ENCODE measurements at places on chromosomes 6 and 20.

- DNase-seq = no peak
Observed at GRCh38 chr6:143549221-143549948, 37.9 kb upstream of the FUCA2 start.

DNA sequence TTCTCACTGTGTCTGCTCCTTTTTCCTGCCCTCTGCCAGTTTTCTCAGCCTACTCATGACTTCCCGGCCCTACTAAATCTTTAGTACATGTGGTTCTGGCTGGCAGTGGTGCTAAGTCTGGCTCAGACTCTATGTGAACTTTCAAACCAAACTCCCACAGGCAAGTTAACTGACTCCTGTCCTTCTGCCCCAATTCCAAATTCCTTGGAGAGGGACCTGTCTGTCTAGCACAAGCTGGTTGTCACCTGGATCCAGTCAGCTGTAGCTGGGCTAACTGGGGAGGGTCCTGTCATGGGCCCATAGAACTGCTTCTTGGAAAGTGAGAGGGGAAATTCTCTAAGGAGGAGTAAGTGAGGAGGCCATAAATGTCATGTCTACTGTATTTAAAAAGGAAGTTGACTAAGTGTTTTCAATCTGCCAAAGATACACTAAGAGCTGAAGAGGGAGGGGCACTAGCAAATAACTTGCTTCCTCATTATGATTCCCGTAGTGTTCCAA lies 240.1 kb downstream of the KCNQ5 start:
- peak; percentile 2 for DNase-seq

GRCh38 chr6:66344796-66345195 lies 637.8 kb upstream of the EYS start:
- peak; percentile 71 for DNase-seq

DNA sequence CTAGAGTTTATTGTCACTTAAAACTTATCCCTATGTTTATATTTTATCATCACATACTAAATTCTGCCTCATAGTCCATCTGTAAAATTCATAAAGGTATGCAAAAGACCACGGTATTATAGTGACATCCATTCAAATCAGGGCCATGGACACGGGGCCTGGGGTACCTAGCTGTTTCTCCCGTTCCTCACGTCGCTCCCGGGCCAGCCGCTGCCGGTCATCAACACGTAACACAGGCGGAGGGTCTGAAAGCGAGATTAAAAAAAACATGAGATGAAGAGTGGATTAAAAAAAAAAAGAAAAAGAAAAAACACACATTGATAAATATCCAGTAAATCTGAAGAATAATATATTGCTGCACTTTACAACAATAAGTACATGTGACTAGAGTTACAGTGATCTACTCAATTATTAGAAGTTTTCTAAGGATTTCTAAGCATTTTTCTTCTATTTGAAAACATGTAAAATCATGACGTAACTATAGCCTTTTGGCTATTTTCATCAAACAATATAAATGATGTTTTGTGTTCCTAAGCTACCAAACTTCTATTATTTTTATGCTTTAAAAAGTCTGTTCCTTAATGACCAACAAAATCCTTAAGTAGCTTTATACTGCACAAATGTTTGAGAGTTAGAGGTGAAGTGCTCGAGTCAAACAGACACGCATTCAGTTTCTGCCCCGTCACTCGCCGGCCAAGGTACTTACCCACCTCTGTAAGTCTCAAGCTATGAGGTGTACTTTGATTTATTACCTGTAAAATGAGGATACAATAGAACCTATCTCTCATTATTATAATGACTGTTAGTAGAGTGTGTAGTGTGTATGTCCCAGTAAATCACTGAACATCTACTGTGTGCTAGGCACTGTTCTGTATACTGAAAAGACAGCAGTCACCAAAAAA lies 122.1 kb upstream of the BCLAF1 start:
- DNase-seq = no peak

GRCh38 chr6:125057392-125058246 lies 95.4 kb downstream of the RNF217 start:
- peak; percentile 9 for DNase-seq

GRCh38 chr6:170371588-170371987 lies 65.0 kb downstream of the FAM120B start:
- DNase-seq = no peak

GRCh38 chr20:37243937-37244571 lies 17.6 kb downstream of the GHRH start:
- no peak for DNase-seq

DNA sequence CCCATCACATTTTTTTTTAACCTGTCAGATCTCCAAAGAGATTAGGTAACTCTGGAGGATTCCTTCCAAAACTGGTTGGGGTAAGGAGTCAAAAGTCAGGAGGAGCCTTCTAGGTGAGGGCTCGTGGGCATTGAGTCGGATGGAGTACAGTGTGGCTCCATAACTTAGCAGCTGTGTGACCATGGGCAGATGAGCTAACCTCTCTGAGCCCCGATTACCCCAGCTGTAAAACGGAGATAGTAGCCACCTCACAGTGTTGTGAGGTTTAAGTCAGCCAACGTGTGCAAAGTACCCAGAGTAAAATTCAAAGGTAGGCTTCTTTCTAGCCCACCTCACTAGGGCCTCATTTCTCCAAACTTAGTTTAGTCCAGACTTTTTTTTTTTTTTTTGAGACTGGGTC lies 151.5 kb downstream of the CD24 start:
- DNase-seq = no peak

GRCh38 chr6:7587631-7588100 lies 2.3 kb upstream of the SNRNP48 start:
- no peak for DNase-seq

- DNase-seq = no peak
Observed at GRCh38 chr6:36064770-36065396, 37.3 kb downstream of the MAPK14 start.

DNA sequence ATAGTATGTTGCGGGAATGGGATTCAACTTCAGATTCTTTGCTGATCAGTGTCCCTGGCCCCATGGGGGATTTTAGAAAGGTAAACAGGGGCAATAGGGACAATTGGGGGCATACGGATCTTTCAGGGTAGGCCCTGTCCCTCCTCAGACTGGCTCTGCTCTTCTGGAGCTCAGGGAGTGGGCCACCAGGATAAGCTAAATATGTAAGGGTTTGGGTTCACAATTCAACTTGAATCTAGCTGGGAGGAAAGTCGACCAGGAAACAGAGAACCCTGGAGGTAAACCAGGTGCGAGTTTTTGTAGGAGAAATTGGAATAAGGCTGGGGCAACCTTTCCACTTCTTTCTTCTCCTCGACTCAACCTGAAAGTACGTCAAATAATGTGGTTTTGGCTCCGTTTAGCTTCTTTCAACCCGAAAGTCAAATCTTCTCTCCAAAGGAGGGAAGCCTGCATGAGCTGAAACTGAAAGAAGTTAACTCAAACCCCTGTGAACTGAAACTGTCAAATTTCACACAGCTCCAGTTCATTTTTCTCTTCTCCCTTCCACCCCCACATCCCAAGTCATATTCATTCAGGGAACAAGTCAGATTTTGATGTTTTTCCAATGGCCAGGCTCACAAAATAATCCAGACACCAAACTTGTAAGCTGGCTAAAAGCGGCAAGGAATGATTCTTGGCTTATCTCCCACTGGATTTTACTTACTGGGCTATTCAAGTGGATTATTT lies 278.2 kb downstream of the CLIC5 start:
- DNase-seq = no peak

GRCh38 chr6:43146261-43146660 lies 24.8 kb upstream of the SRF start:
- no peak for DNase-seq

DNA sequence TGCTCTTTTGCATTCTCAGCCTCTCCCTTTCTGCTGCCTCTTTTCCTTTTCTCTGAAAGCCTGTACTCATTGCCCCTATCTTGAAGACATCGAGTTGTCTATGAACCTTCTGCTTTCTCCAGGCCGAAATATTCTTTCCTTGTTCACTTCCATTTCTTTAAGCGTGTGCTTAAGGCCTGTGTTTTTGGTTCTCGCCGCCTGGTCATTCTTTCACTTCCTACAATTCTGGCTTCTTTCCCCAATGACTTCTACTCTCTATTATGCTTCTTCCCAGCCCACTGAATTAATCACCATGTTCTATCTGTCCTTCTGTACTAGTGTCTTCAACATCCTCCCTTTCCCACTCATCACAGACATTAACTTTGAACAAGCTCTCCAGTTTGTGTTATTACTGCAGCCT lies 69.6 kb downstream of the C6orf52 start:
- no peak for DNase-seq

- no peak for DNase-seq
Observed at GRCh38 chr20:33673410-33674293, 576 bp downstream of the NECAB3 start.

DNA sequence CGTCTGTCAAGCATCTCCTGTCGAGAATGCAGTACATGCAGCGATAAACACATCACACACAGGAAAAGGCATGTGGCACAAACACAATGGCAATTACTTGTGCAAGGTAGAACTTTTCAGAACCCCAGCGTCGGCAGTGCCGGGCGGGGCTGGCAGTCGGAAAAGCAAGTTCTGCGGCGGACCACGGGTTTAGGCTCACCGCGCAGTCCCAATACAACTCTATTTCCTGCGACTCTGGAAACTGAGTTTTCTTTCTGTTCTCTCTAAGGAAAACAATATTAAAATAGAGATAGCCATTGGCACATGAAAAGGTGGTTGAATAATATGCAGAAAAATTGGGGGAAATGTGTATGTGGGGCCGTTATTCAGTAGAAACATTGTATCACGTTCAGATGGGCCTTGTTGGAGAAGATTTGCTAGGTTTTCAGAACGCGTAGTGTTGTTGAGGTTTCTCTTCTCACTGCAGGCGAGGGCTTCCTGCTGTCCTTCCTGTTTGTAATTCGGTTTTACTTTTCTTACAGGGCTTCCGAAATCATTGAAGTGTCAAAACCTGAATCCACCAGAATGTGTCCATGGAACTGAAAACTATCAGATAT lies 369.5 kb downstream of the THBS2 start:
- DNase-seq = no peak

- DNase-seq = no peak
Observed at GRCh38 chr6:77633993-77634715, 18.7 kb upstream of the MEI4 start.

DNA sequence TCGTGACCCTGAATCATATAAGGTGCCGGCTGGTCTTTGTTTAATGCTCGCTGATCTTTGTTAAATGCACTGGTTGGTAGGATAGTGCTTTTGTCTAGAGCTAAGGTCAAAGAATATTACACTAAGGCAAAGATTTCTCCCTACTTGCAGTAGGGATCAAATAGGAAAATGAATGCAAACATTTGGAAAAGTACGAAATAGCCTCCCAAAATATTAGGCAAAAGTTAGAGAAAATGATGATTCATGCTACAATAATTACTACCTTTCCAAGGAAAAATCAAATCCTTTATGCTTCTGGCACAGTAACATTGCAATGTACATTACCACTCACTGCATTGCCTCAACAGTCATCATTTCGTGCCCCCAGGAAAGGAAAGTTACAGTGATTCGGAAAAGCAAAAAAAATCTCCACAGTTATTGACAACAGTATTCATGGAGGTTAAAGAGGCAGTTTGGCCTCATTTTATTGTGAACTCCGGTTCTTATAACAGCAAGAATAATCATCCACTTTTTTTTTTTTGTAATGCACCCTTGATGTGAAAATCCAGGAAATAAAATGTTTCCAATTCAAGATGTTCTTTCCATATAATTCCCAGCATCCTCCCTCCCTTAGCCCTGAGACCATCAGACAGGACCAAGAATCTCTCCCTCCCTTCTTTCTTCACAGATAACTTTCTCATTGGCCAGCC lies 61.7 kb upstream of the ZMYND8 start:
- no peak for DNase-seq

GRCh38 chr6:30150671-30151395 lies 10.2 kb downstream of the TRIM10 start:
- DNase-seq = no peak

- no peak for DNase-seq
Observed at GRCh38 chr6:143279385-143279784, 171.1 kb downstream of the ADAT2 start.

GRCh38 chr6:122530440-122531046 lies 58.9 kb upstream of the SERINC1 start:
- peak; percentile 55 for DNase-seq

DNA sequence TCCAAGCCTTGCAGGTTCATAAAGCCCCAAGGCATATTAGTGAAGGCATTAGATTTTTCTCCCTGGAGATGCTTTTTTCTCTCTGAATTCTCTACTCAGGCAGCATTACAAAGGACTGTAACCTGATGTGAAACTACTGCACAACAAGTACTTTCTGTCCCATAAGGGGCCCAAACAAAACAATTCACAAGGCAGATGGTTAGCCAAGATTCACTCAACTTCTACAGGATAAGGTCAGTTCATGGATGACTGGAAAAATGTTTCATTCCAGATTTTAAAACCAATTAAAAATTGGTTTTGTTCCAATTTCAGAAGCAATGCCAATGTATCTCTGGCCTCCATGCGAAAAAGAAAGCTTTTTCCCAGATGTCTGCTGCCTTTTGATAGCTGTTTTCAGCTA lies 181.8 kb downstream of the KHDC1L start:
- DNase-seq = no peak
